ENCODE measurements at places on chromosomes 11 and 22.

- no peak for DNase-seq
Measured at GRCh38 chr11:65496304-65497140, 2.3 kb upstream of the MALAT1 start.

DNA sequence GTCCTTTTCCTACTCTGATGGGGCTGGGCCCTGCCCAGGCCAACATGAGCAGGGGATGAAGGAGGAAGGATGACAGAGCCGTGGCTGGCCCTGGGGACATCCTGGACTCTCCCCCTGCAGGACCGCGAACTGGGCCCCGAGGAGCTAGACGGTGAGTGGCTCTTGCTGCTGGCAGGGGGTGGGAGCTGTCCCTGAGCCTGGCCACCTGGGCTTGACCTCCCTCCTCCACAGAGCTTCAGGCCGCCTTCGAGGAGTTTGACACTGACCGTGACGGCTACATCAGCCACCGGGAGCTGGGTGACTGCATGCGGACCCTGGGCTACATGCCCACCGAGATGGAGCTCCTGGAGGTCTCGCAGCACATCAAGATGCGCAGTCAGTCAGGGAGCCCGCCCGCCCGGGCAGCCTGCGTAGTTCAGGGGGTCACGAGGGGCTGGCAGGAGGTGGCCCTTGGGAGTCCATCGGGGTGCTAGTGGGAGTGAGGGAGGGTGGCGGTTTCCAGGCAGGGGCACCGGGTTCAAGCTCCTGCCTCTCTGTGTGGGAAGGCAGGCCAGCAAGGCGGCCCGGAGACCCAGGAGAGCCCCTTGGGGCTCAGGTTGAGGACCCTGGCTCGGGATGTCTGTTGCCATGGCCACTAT lies 1.0 kb downstream of the CABP4 start:
- DNase-seq: no peak

DNA sequence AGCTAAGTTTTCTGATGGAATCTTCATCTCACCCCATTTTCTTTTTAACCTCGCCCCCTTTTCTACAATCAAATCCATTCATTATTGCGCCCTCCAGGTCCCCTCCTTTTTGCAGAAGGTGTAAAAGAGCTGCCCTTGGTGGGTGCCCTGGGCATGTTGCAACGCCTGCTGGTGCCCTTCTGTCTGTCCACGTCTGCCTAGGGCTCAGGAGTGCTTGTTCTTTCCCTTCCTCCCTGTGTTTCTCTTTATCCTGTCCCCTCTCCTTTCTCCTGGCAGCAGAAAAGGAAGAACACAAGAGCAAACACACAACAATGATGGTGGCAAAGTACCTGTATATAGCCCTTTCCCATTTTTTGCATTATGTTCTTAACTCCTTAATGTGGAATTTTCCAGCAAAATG lies 6.2 kb upstream of the TLCD5 start:
- DNase-seq: no peak

GRCh38 chr11:20912065-20912821 lies 242.9 kb downstream of the NELL1 start:
- no peak for DNase-seq

GRCh38 chr11:28819741-28820140 lies 711.6 kb downstream of the METTL15 start:
- no peak for DNase-seq

DNA sequence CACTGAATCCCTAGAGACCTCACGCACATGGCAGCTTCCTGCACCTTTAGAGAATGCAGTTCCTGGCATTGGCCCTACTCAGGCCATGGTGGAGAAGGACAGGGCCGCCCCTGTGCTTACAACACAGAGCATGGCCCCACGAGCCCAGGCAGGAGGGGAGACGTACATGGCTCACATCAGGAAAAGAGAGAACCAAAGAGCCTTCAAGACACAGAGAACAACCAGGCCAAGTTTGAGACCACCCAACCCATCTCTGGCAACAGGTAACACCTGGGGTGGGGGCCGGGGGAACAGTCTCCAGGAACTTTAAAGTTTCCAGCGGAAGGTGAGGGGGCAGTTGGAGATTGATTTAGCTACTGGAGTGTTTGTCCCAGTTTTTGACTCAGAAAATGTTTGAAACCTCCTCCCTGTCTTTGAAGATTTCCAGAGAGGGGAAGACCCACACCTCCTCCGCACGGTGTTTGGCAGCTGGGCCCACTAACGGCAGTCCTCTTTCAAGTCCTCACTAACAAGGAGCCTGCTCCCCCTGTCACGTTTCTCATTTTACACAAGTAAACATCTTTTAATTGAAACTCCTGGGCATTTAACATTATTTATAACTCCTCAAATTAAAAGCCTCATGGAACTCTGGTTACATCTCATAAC lies 1423.8 kb downstream of the TBC1D22A start:
- DNase-seq: no peak

GRCh38 chr11:128928400-128928799 lies 14.3 kb downstream of the TP53AIP1 start:
- no peak for DNase-seq

DNA sequence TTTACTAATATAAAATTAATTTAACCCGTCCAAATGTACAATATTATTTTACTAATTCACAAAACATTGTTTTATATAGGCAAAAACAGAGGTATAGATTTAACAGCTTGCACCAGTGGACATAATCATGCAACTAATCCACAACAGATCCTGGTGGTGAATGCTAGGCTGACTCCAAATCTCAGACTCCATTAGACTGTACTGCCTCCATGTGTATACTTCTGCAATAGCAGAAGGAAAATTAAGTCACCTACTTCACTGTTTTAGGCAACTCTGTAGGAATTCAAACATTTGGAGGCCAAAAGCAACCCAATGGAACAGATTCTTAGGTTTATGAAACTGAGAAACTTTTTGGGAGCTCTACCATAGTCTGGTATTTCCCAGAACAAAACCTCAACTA lies 30.0 kb upstream of the RAB39A start:
- no peak for DNase-seq

Data from NCI-H748 treated with DMSO at 0.1 percent for 48 hours (cell line).